ENCODE measurements at places on chromosomes 1 and 21. TPM values are rescaled to one million over a fixed set of nuclear protein-coding genes. Genes with fewer than 3 reads are reported as not detected.
A peak's percentile ranks its signal among the peaks of the same experiment; 100 is the strongest.

The NUDT4B gene
- total RNA-seq: 19.9 TPM

The NBPF1 gene
- total RNA-seq: 25.3 TPM

The LAD1 gene
- total RNA-seq: under 0.01 TPM

The SYT2 gene
- under 0.01 TPM for total RNA-seq

The CRYBG2 gene
- total RNA-seq: not detected

The PCNX2 gene
- total RNA-seq: 22.6 TPM

The LENEP gene
- not detected for total RNA-seq

The ACKR1 gene
- not detected for total RNA-seq

The OR2G3 gene
- total RNA-seq: not detected

The MAP1LC3C gene
- total RNA-seq: not detected

The PLA2G2D gene
- total RNA-seq: not detected

The SERINC2 gene
- total RNA-seq: 2.0 TPM

The ETS2 gene
- total RNA-seq: 21.7 TPM

The SELL gene
- total RNA-seq: not detected

The BMP8B gene
- not detected for total RNA-seq

The AMY1C gene
- total RNA-seq: not detected

The MAEL gene
- not detected for total RNA-seq

- no peak for DNase-seq
These were observed 39.3 kb upstream of the RGS18 start for GRCh38 chr1:192118881-192119405.

GRCh38 chr1:35326246-35326866 lies 57.8 kb downstream of the ZMYM4 start:
- no peak for DNase-seq

- no peak for DNase-seq
These were observed 927.9 kb upstream of the B3GALT2 start for GRCh38 chr1:194114288-194114687.

GRCh38 chr1:90716552-90717355 lies at the start of gene BARHL2:
Gene BARHL2 (minus strand): TSS chr1:90717302. CDS start chr1:90717195, 107 bp downstream.
- DNase-seq: no peak

DNA sequence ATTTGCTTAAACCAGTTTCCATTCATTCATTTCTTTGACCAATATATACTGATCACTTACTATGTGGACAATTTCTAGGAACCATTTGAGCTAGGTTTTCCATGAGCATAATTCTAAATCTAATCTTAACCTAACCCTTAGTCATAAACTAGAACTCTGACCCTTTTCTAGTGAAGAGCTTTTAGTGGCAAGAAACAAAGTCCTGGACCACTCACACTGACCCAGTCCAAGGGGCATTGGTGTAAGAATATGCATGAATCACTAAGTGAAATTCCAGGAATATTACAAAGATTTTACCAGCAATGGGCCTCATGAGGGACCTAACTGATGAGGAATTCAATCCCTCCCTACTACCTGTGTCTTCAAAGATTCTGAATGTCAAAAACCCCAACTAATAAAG lies 40.6 kb upstream of the SLC2A1 start:
- peak; percentile 57 for DNase-seq

DNA sequence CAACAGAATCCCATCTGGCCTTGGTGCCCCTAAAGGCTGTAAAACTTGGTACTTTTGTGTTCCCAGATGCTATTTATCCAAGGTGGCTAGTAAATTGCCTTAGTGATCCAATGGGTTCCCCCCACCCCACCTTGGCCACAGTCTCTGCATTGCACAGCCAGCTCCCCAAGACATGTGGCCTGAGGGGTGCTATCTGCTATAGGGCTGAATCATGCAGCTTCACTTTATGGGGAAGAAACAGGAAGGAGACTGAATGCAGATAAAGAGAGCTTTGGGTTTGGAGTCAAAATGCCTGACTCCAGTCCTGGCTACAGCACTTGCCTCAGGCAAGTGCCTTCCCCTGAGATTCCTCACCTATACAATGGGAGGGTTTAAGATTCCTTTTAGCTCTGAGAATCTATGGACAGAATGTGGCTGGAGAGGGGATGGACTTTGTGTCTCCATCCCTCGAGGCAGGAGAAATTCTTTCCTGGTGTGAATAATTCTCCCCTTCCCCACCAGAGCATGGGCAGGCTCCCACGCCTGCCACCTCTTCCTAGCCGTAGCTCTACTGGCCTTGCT lies 6.5 kb downstream of the RHEX start:
- no peak for DNase-seq

- DNase-seq: peak; percentile 64
These were observed 8.8 kb downstream of the ZNF683 start for GRCh38 chr1:26363549-26364448.

GRCh38 chr1:172460887-172461315 lies 17.0 kb upstream of the PIGC start:
- no peak for DNase-seq

DNA sequence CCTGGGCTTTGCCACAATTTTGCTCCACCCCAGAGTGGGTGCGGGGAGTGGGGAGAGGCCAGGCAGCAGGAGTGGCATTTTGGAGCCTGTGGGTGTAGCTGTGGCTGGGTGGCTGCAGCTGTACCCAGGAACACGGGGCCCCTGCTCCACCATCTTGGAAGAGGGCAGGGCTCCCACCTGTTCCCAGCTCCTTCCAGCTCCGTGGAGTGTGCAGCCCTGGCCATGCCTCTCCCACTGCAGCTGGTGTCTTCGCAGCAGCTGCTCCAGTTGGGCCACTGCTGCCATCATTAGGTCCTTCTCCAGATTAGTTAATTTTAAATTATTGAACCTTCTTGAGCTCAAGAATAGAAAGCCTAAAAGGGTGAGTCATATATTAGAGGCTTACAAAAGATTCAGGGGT lies 17.6 kb downstream of the FAM20B start:
- DNase-seq: no peak

GRCh38 chr1:181655756-181656155 lies 172.4 kb downstream of the CACNA1E start:
- DNase-seq: peak; percentile 21

- no peak for DNase-seq
These were observed 438.5 kb downstream of the MATN1 start for GRCh38 chr1:30284728-30285475.

- no peak for DNase-seq
These were observed 46.5 kb downstream of the FOXO6 start for GRCh38 chr1:41407664-41408252.

DNA sequence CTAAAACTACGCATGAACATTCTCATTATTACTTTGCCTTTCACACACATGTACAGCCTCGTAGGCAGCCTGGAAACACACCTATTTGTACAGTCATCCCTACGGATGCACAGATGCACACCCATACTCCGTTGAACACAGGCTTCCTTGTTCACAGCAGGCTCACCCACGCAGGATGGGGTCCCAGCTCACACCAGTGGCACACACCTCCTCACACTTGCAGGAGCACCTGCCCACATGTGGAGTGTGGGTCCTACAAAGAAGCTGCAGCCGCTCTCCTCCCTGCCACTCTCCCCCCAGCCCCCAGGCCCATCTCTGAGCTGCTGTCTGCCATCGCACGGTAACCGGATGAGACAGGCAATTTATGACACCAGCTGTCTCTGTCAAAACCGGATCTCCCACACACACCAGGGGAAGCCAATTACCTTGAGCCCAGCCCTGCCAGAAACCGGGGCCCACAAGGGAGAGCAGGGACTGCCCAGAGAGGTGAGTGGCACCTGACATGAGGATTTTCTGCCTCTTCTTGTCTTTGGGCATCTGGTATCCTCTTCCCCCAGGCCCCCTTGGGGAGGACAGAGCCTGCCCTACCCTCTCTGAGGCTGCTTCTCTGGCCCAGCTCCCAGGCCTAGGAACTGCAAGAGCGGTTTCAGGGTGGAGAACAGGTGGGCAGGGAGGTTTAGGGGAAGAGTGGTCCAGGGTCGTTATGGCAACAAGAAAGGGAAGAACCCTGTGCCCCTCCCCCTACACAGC lies 175.4 kb downstream of the IGSF21 start:
- no peak for DNase-seq

- peak; percentile 83 for DNase-seq
These were observed 6.4 kb upstream of the MPZL1 start for GRCh38 chr1:167715157-167715999.

DNA sequence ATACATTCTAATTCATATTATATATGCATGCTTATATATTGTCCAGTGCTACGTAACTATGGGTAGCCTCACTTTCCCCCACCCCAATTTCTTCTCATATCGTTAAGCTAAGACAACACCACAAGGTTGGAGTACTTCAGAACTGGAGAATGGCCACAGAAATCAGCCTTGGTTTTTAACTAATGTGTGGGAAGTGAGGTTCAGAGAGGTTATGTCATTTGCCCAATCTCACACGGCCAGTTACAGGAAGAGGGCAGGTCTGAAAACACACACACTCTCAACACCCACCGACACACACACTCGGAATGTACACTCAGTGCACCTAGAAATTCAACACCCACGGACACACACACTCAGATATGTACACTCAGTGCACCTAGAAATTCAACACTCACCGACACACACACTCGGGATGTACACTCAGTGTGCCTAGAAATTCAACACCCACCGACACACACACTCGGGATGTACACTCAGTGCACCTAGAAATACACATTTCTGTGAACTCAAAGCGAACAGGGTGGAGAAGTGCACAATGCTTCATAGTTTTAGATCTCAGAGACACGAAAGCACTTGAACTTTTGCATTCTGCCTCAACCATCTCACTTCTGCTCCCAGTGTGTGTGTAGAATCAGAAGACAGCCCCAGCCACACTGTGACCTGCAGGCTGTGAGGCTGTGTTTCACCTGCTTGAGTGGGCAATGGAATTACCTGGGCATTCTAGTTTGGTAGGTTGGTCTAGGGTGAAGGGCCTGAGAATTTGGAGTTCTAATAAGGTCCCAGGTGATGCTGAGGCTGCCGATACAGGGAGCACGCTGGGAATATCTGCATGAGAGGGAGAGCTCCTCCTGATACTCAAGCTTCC lies 170.4 kb downstream of the CLIC6 start:
- DNase-seq: no peak

DNA sequence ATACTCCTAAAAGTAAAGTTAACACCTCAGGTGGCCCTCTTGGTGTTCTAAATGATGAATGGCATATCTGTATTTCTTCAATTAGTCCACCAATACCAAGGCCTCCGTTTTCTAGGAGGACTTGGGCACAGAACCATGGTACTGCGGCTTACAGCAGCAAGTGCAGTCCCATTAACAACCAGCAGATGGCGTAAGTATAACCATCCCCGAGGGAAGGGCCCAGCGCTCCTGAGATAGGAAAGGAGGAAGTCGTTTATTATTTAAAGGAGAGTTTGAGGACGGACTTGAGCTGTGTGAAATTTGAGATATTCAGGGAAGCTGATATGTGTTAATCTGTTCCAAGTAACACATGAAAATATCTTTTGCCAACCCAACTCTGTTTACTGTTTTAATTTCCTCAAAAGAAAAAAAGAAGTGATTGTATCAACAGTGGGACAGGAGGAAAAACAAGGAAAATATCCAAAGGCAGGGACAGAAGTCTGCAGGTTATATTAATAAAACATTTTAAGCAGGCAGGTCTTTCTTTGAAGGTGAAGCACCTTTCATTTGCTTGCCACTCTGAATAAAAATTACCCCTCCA lies 37.7 kb upstream of the KCNJ15 start:
- DNase-seq: peak; percentile 79

DNA sequence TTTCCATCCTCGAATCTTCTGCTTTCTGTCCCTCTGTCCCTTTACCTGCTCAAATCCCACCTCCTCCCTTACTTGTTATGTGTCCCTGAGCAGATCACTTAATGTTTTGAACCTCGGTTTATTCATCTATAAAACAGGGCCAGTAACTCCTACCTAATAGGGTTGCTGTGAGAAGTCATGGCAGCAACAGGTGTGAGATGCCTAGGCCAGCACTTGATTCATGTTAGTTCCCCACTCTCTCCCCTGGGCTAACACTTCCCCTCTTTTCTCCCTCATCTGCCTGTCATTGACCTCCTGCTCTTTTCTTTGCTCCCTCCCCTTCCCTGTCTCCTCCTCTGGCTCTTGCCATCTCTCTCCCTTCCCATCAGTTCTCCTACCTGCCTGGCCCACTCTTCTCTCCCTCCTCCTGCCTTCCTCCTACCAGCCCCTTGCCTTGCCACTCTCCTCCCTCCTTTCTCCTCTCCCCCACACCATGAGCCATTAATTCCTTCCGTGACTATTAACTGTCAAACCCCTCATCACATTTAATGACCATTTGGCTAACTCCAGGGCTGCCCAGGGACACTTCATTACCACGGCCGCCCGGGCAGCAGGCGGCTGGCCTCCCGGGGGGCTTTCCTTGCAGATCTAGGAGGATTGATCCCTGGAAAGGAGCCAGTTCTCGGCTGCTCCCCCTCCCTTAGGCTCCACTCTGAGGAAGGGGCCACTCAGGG lies 90.6 kb upstream of the CD1D start:
- DNase-seq: no peak

DNA sequence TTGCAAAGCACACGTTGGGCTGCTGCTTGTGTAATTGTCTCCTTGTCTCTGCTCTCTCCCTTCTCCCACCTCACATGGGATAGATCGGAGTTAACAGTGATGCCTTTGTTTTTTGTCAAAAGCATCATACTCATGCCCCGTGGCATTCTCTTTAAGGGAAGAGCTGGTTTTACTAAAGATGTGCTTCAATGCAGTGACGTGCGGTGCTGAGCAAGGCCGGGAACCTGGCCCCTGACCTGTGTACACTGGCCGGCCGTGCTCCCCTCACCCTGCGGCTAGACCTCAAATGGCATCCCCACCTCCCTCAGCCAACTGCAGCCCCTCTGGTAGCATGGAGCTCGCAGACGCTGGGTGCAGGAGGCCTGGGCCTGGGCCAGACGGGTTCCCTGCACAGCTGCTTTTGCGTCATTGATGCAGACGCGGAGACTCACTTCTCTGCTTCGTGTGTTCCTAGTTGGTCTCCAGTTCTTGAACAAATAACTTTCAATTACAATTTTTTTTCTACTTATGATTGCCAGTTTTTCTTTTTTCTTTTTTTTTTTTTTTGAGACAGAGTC lies 19.9 kb downstream of the AGPAT3 start:
- no peak for DNase-seq

DNA sequence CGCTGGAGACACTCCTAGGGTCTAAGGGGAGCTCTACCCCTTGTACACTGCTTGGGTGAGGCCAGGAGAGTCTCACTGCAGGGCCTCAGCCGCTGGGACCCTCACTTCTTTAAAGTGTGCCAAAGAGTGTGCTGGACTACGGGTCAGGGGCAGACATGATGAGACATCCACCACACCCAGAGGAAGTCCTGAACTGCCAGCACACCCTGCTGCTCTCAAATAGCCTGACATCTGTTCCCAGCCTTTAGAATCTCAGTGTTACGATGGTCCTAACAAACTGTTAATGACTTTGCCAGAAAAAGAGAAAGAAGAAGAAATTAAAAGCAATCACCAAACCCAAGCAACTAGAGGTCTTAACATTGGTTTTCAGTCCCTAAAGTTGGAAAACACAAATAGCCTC lies 49.0 kb downstream of the MRPL37 start:
- no peak for DNase-seq

All from IMR-90 (cell line).